ENCODE measurements at places on chromosomes 7 and 10.

DNA sequence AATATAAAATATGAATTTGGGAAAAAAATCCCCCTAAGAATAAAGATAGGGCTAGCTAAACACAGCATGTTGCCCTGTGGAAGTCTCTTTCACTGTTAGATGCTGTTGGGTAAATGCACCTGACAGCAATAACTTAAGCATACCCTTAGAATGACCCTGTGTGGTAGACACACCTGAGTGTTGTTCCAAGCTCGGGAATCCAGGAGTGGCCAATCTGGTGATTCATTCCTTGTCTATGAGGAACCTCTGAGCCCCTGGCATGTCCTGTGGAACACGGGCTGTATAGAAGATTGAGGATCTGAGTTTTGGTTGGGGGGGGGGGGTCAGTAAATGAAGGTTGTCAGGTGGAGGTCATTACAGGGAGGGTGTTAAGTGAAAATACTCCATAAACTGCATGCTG, 730.0 kb upstream of the IGFBP3 start:
- H3K36me3 ChIP-seq = no peaks in the 10 kb centered on the region
- DNase-seq = no peak
- no peak overlapping the region for H3K4me3 ChIP-seq
- no peaks in the 10 kb centered on the region for H3K27me3 ChIP-seq
- no peak overlapping the region for H3K27ac ChIP-seq
- peaks cover 6% of the 10 kb centered on the region for H3K4me1 ChIP-seq

GRCh38 chr10:131701131-131701947, 199.5 kb upstream of the PPP2R2D start:
- H3K27ac ChIP-seq = no peak overlapping the region
- DNase-seq = no peak
- H3K4me3 ChIP-seq = no peak overlapping the region
- H3K36me3 ChIP-seq = no peaks in the 10 kb centered on the region
- no peaks in the 10 kb centered on the region for H3K4me1 ChIP-seq

DNA sequence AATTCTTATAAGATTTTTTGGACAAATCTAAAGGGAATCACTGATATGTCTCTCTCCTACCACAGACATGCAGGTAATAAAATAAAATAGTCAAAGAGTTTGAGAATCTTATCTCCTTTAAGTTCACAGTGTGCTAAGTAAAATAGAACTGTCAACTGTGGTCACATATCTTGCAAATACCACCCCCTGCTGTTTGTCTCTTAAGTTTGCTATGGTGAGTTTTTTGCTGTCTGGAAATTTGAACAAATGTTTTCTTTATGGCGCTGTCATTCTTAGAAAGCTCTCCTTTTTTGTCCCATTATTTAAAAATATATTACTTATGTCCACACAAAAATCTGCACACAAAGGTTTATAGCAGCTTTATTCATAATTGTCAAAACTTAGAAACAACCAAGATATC, 19.6 kb downstream of the GIMAP5 start:
- H3K36me3 ChIP-seq = no peaks in the 10 kb centered on the region
- H3K4me3 ChIP-seq = no peak overlapping the region
- no peaks in the 10 kb centered on the region for H3K4me1 ChIP-seq
- no peak for DNase-seq
- no peak overlapping the region for H3K27ac ChIP-seq

- H3K4me1 ChIP-seq = no peaks in the 10 kb centered on the region
- peak overlapping the region; percentile 29 for H3K27ac ChIP-seq
- H3K4me3 ChIP-seq = no peak overlapping the region
- H3K27me3 ChIP-seq = no peaks in the 10 kb centered on the region
Measured at GRCh38 chr10:63644418-63645142, 123.4 kb downstream of the REEP3 start.
